CD4-positive, alpha-beta T cell treated with Interleukin-10 for 1 hour (primary cell): ENCODE measurements at places on chromosomes 5 and 9.

- no peak for DNase-seq
Observed at GRCh38 chr5:152488869-152489268, 83.8 kb upstream of the NMUR2 start.

GRCh38 chr9:134286471-134287245 is 39.6 kb upstream of the RXRA start:
- no peak for DNase-seq

GRCh38 chr9:133855802-133856521 is 117.8 kb upstream of the SARDH start:
- DNase-seq: peak; percentile 5

- peak; percentile 74 for DNase-seq
Observed at GRCh38 chr5:142145106-142145900, 36.7 kb downstream of the NDFIP1 start.

DNA sequence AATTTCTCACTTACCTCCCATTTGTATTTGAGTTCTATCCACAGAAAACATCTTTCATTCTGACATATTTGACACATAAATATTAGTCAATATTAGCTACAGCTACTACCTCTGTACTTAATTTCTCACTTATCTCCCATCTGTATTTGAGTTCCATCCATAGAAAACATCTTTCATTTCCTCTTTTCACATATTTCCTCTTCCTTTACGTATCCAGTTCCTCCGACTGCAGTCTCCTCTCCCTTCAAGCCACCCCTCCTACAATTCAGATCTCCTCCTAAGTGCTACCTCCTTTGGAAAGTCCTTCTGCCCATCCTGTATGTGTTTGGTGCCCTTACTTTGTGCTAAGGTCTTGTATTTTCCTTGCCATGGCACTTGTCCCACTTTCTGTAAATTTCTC is 1.6 kb downstream of the SREK1IP1 start:
- no peak for DNase-seq

- DNase-seq: no peak
Observed at GRCh38 chr9:106738109-106738508, 124.9 kb upstream of the ZNF462 start.

GRCh38 chr5:61252643-61252925 is 79.5 kb upstream of the ZSWIM6 start:
- DNase-seq: no peak

DNA sequence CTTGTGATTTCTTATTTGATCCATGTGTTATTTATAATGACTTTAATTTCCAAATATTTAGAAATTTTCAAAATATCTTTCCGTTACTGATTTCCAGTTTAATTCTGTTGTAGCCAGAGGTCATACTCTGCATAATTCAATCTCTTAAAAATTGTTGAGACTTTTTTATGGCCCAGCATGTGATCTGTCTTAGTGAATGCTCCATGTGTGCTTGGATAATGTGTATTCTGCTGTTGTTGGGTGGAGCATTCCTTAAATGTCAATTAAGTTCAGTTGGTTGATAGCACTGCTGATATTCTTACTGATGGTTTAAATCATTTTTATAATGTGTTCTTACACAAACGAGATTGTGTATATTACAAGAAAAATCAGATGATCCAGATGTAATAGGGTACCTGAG is 180.8 kb downstream of the RGS3 start:
- DNase-seq: no peak

DNA sequence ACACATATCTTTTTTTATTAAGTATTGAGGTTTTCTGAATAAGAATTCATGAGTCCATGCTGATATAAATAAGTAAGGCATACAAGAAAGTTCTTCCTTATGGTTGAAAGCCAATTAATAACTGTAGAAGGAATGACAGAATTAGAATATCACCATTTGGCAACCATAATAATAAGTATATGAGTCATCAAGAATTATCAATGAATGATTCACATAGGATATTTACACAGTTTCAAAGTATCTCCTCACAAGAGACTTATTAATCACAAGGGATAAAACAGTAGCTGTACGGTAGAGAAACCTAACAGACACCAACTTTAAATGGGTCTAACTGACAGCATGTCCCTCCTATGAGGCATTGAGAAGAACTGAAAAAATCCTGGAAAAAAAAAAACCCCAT is 161.6 kb downstream of the NR3C1 start:
- no peak for DNase-seq

GRCh38 chr9:93099551-93100275 is 3.7 kb downstream of the CARD19 start:
- DNase-seq: no peak

GRCh38 chr5:159878988-159879471 is 37.3 kb upstream of the ADRA1B start:
- no peak for DNase-seq

DNA sequence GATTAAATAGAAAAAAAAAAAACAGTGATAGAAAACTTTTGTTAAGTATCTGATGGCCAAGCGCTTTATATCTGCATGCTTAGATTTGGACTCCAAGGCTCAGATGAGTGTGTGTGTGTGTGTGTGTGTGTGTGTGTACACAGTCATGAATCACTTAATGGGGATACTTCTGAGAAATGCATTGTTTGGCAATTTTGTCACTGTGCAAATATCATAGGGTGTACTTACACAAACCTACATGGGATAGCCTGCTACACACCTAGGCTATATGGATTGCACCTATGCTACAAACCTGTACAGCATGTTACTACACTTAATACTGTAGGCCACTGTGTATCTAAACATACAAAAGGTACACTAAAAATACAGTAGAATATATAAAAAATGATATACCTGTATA is 635.6 kb upstream of the NUDT12 start:
- DNase-seq: no peak

DNA sequence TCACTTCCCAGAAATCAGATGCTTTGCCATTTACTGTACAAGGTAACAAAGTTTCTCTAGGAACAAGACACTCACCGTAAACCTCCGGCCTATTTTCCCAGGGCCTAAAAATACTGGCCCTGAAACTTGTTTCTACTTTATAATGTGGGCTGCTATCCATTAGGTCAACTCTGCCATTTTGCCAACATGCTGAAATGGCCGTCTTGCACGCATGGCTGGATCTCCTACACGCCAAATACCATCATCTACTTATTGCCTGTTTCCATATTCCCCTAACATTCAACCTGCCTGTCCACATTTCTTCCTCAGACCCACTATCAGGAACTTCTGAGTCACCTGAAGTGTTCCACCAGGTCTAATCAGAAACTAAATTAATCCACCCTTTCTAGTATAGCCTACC is 4.7 kb downstream of the TBCA start:
- no peak for DNase-seq
